Testis (tissue), 5 donors: ENCODE measurements at places on chromosomes 16 and 17. TPM values are rescaled to one million over a fixed set of nuclear protein-coding genes. Genes with fewer than 3 reads are reported as not detected.

MYH1 gene
- total RNA-seq: 0.93 TPM

SRCIN1 gene
- total RNA-seq: 8.9 TPM

TPPP3 gene
- 9.5 TPM for total RNA-seq

TBX6 gene
- total RNA-seq: 2.9 TPM

CDYL2 gene
- 60.4 TPM for total RNA-seq

PMFBP1 gene
- total RNA-seq: 14.4 TPM

CES5A gene
- total RNA-seq: 1.5 TPM

CFAP97D1 gene
- 6.3 TPM for total RNA-seq

UMOD gene
- total RNA-seq: 0.43 TPM

TMEM235 gene
- not detected for total RNA-seq

ABCA6 gene
- total RNA-seq: 13.8 TPM

IGFALS gene
- 6.7 TPM for total RNA-seq

GUCY2D gene
- total RNA-seq: 1.3 TPM

CRHR1 gene
- 1.9 TPM for total RNA-seq

CSH2 gene
- total RNA-seq: not detected

PIGS gene
- 124 TPM for total RNA-seq

NLGN2 gene
- 10.7 TPM for total RNA-seq

FOXN1 gene
- total RNA-seq: 0.50 TPM

C16orf95 gene
- 53.1 TPM for total RNA-seq

SLC13A2 gene
- total RNA-seq: 0.93 TPM

FBXW10 gene
- 8.9 TPM for total RNA-seq

RAB26 gene
- total RNA-seq: 3.2 TPM

ARL16 gene
- 35.7 TPM for total RNA-seq

KRT39 gene
- total RNA-seq: not detected

ADAMTS18 gene
- total RNA-seq: 1.1 TPM

TMIGD1 gene
- not detected for total RNA-seq

TMEM238L gene
- not detected for total RNA-seq

MKS1 gene
- total RNA-seq: 34.3 TPM
